Activated CD4-positive, alpha-beta memory T cell treated with anti-CD3 and anti-CD28 coated beads for 36 hours (primary cell): ENCODE measurements at places on chromosomes 16 and 17.

DNA sequence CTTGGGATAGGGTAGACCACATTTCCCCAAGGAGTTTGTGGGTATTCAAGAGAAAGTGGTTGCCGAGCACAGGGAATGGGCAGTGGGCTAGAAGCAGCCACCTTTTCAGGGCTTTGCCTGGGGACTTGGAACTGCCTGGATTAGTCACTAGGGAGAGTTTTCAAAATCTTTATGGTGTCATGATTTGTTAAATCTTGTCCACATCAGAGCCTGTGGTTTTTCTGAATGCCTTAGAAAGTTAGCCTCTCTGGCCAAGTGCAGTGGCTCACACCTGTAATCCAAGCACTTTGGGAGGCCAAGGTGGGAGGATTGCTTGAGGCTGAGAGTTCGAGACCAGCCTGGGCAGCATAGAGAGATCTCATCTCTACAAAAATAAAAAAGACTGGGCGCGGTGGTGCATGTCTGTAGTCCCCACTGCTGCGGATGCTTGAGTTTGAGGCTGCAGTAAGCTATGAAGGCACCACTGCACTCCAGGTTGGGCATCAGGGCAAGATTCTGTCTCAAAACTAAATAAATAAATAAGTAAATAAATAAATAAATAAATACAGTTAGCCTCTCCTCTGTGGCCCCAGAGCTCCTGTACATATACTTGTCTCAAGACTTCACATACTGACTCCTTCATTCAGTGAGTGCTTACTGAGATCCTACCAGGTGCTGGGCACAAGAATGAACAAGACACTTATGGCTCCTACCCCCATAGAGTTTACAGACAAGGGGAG is 76.3 kb upstream of the HNF1B start:
- DNase-seq, result no peak

DNA sequence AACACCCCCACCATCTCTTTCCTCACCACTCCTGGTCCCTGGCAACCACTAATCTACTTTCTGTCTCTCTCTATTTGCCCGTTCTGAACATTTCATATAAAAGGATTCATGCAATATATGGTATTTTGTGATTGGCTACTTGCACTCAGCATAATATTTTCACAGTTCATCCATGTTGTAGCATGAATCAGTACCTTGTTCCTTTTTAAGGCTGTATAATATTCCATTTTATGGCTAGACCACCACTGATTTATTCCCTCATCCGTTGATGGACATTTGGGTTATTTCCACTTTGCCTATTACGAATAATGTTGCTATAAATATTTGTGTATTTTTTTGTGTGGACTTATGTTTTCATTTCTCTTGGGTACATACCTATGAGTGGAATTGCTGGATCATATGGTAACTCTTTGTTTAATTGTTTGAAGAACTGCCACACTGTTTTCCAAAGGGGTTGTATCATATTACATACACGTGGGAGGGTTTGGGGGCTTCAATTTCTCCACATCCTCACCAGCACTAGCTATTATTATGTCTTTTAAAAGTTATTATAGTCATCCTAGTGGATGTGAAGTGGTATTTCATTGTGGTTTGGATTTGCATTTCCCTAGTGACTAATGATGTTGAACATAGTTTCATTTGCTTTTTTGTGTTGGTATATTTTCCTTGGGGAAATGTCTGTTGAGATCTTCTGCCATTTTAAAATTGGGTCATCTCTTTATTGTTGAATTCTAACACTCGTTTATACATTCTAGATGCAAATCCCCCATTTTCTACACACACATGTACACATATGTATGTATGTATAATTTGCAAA is 26.3 kb downstream of the SEC14L5 start:
- DNase-seq, result no peak

DNA sequence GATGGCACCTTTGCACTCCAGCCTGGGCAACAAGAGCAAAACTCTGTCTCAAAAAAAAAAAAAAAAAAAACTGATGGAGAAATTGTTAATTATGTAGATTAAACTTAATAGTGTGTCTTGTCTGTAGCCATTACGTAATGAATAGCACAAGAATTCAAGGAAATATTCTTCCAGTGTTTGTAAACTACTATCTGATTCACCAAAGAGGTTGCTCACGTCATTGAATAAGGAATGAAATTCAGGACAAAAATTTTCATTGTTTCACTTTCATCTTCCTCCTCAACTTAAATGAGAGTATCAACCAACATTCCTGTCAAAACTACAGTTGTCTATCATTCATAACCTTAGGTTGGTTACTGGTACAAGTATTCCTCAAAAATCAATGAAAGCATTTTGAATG is 30.7 kb upstream of the MYO18A start:
- DNase-seq, result no peak

- no peak for DNase-seq
Measured at GRCh38 chr17:31699281-31699680, 159.8 kb downstream of the COPRS start.

GRCh38 chr17:40949418-40949817 is 12.0 kb upstream of the KRT23 start:
- DNase-seq, result no peak

GRCh38 chr17:7442142-7442541 is 2.7 kb upstream of the CHRNB1 start:
- DNase-seq, result no peak

DNA sequence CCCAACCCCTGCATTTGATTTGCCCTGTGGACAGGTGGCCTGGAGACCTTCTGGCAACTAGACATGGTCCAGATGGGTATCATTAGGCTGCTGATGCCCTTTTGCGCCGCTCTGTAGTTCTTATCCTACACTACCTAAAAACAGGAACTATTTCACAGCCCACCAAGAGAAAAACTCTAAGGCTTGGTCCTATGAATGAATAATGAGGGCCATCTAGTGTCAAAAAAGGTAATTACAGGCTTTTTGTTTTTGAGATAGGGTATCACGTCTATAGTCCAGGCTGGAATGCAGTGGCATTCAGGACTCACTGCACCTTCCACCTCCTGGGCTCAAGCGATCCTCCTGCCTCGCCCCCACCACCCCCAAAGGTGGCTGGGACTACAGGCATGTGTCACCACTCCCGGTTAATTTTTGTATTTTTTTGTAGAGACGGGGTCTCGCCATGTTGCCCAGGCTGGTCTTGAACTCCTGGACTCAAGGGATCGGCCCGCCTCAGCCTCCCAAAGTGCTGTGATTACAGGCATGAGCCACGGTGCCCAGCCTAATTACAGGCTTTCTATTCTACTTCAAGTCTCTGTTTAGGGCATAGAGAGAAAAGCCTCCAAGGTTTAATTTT is 20.9 kb downstream of the COIL start:
- DNase-seq, result no peak

DNA sequence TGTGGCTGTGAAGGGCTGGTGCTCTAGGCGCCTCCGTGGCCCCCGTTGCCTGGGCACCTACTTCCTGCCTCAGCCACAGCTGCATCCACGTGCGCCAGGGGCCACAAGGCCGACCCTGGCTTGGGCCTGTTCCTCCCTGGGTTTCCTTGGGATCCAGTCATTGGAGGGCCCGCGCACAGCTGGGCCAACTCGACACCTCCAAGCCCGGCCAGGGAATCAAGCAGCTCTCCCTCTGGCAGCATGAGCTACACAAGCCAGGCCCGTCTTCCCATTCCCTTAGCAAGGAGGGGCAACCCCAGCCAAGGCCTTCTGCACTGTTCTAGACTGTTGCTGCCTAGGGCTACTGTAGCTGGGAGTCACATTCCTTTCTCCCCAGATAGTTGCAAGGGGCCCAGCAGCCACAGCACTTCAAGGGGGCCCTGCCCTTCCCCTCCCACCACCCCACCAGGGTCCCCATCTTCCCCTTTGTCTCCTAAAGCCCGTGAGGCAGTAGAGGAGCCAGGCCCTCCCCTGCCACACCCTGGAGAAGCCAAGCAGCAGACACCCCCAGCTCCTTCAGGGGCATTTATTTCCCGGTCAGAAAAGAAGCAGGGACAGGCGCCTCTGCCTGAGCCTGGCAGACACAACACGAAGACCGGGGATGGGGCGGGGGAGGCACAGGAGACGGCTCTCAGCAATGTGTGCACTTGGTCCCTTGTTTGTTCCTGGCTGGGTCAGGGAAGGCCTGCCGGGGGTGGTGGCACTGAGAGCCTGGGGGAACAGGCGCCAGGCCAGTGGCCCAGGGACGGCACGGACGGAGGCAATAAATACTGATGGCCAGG is 3.8 kb downstream of the ARHGDIA start:
- DNase-seq, result peak; percentile 31

DNA sequence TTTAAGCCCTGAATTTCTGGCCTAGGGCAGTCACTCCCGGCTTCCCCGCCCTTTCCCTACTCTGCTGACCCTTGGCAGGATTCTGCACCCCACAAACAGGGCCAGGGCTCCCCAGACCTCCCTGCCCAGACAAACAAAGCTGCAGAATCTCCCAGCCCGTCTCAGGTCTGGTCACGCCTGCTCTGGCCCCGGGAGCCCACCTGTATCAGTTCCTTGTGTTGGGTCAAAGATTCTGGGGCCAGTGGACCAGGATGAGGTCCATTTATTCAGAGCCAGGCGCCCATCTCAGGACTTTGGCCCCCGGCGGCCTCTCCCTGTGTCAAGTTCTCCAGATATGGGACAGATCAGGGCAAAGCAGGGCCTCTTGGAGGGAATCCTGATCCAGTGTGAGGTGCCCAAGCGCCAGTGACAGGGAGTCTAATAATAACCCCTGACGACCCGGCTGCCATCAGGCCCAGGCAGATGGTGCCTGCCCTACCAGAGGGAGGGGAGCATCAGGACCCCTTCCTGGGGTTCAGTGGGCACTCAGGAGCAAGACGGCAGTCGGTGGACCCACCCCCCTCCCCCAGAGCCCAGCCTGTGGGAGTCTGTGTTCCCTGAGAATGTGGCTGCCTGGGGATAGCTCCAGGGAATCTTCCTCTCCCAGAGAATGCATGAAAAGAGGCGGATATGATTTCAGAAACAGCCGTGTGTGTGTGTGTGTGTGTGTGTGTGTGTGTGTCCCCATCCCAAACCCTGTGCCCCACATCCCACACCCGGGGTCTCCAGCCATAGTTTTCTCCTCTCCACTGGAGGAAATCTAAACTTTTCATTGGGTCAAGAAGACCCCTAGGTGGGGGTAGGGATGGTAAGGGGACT is 1.3 kb downstream of the TTYH2 start:
- no peak for DNase-seq

GRCh38 chr16:23807028-23807427 is 28.8 kb upstream of the PRKCB start:
- no peak for DNase-seq

DNA sequence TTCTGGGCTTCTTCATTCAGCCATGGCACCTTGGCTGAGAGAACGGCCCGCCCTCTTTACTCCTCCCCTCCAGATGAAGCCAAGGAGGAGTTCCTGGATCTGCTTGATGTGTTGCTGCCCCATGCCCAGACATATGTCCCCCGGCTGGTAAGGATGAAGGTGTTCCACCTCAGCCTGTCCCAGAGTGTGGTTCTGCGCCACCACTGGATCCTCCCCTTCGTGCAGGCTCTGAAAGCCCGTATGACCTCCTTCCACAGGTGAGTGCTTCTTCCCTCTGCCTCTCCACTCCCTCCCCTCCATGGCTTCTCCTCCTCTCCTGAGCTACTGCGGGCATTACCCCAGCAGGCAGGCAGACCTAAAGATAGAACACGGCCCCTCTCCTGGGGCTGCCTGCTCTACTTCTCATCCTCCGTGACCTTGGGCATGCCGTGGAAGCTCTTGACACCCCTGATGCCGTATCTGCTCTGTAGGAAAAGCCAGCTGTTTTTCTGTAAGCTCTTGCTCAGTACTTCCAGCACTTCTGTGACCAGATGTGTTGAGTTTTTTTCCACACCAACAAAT is 8.7 kb downstream of the USB1 start:
- DNase-seq, result no peak

DNA sequence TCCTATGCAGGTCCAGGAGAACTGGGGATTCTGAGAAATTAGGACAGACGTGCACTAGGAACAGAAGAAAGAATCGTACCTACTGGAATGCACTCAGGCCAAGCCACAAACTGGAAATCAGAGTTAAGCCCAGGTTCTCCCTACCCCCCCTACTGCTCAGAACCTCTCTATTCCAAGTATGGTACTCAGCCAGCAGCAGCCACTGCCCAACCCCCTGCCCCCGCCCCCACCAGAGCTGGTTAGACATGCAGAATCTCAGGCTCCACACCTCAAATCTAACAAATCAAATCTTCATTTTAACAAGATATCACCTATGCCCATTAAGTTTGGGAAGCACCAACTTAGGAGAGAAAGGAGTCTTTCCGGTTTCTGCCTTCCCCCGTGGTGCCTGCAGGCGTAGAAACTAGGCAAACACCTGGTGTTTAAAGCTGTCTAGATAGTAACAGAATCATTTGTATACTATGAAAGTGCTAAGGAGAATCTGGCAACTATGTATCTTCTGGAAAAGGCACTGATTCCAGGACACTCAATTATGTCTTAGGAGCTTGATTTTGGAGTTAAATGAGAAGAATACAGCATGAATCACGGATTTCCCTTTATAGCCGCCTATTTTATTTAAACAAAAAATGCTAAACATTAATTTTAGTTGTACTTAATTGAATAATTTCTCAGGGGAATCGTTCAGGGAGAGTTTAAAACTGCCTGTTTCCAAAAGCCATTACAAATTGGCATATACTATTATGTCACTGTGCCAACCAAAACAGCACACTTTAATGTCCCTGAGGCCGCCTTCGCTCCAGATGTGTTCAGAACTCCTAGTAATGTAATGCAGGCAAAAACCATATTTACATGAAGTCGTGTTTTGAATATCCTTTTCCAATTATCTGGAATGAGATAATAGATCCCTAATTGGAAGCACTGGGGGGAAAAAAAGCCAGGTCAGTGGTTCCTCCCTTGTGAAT is 166.5 kb downstream of the STX8 start:
- no peak for DNase-seq

DNA sequence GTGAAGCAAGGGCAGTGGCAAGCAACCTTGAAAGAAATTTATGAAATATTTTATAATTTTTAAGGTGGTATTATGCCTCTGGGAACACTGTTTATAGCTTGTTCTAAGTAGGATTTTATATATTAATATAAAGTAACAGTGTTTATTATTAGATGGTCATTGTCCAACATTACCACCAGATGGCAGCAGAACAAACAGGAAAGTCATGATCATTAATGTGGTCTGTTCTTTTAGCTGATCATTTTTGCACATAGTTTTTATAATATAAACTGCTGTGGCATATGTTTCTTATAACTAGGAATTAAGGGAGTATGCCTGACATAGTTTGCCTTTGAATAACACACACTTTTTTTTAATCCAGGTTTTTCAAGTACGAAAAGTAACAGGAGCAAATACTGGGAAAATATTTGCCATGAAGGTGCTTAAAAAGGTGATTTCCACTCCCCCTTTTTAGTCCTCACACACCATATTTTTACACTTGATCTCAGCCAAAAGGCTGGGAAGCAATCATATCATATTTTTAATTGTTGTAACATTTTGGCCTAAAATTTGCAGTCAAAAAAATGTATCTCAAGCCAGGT is 21.4 kb downstream of the RPS6KB1 start:
- DNase-seq, result no peak

GRCh38 chr17:33688771-33689170 is 395.7 kb upstream of the ASIC2 start:
- DNase-seq, result no peak
